Hippocampal formation (tissue), 2 donors: ENCODE measurements at places on chromosomes 3 and 15.

DNA sequence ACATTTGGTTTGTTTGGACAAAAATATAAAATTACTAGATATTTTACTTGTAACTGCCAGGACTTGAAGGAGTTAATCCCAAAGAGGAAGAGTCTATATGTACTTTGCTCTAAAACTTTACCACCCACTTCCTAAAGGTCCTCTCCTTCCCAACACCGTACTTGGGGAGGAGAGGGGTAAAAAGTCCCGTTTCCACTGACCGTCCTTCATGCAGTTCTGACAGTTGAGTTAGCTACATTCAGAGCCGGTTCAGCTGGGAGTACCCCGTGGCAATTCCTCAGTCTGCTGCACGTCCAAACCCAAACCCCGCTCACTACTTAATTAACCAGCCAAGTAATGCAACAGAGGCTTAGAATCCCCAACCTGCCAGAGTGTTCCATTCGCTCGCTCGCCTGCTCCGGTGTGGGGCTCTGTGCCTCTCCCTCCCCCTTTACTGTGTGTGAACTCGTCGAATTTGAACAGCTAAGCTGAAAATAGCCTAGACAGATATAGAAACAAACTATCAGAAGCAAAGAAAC is 519.7 kb downstream of the FOXP1 start:
- peak; percentile 35 for DNase-seq

- no peak for DNase-seq
Observed at GRCh38 chr3:46082849-46083248, 55.6 kb upstream of the XCR1 start.

DNA sequence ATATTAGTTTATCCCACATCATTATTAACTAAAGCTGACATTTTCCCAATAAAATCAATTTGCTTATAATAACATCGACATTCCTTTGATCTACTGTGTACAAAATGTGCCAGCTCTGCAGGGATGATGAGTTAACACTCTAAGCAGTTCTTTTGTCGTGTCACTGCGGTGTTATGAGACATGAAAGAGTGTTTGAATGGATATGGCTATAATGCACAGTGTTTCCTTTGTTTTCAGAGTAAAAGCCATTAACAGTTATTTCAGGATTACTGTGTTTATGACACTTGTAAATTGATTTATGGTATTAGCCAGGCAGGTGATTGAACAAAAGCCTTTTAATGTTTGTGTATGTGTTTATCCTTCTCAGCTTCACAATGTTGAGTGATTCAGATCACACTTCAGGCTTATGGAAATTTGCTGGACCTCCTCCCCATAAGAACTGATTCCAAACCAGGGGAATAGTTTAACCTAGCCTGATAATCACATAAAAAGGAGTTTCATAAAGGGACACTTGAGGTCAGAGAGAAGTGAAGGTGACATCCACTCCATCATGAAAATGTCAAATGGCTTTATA is 115.7 kb downstream of the CHL1 start:
- no peak for DNase-seq

- no peak for DNase-seq
Observed at GRCh38 chr15:101048581-101049030, 129.4 kb downstream of the LRRK1 start.

GRCh38 chr3:170180079-170180907 is 1.2 kb downstream of the PHC3 start:
- DNase-seq: no peak

DNA sequence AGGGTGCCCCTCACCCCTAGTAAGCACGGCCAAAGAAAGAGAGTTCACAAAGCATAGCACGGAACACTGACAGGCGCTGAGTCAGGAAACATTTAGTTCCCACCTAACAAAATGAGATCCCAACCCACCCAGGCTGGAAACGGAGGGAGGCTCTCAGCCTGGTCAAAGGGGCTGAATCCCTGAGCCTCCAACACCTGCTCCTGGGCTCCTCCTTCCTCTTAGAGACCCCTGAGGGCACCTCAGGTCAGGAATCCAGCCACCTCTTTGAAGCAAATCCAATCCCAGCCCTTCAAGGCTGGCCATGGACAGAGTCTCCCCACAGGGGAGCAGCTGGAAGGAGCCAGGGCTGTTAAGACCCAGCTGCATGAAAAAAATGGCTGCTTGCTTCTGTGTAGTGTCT is 154.4 kb upstream of the HES1 start:
- DNase-seq: no peak

- DNase-seq: no peak
Observed at GRCh38 chr3:44030285-44030684, 211.4 kb upstream of the TOPAZ1 start.

DNA sequence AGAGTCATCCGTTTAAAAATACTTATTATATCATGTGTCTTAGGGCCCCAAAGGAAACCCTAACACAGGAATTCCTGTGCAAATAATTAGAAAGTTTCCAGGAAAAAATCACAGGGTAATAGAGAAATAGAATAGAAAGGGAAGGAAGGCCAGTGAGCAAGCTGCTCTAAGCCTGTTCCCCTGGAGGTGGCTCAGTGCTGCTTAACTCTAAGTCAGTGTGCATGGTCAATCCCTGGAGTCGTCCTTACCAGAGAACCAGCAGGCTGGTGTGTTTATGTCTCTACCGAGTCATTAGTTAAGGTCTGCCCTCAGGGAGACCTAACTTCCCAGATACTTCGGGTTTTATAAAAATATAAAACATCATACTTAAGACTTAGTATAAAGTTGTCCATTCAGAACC is 21.0 kb upstream of the MCF2L2 start:
- DNase-seq: peak; percentile 16

DNA sequence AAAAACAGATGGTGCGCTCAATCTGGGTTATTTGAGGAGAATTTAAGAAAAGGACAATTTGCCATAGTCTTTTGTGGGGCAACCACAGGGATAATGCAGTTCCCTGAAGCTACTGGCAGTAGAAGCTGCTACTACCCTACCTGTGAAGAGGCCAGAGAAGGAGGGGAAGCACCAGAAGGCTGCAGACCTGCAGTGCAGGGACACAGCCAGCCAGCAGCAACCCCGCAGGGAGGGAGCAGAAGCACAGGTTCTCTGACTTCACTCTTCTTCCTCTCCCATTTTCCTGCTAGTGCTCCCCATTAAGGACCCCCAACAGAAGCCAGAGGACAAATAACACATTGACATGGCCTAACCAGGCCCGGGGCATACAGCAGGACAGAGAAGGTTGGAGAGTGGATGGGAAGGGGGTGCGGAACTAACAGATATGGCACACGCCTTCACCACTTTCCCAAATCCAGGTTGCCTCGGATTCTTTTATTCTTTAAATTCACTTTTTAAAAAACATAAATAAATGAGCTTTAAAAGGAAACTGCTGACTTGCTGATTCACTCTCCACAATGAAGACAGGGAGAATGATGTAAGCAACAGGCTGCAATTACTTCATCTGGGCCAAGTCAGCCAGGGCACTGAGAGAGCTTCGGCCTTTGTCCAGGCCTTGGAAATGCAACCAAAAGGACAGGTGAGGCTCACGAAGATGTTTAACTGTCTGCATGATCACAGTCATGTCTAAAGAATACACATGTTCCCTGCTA is 30.1 kb downstream of the POPDC2 start:
- no peak for DNase-seq

- no peak for DNase-seq
Observed at GRCh38 chr3:37145611-37146010, 28.8 kb downstream of the LRRFIP2 start.

DNA sequence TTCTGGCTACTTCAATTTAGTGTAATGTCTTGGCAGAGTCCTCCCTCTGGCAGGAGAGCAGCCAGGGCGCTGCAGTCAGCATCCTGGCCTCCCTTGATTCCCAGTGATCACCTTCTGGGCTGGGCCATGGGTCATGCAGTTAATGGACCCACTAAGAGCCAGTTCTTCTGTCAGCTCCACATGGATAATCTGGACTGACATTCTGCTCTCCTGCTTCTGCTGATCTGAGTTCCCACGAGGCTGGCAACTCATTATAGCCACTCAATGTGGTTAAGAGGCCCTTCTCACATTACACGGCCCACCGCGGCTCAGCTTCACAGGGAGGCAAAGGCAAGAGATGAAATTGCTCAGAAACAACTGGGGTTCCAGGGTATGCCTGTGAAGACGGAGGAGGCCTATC is 94.0 kb downstream of the WDR76 start:
- no peak for DNase-seq

DNA sequence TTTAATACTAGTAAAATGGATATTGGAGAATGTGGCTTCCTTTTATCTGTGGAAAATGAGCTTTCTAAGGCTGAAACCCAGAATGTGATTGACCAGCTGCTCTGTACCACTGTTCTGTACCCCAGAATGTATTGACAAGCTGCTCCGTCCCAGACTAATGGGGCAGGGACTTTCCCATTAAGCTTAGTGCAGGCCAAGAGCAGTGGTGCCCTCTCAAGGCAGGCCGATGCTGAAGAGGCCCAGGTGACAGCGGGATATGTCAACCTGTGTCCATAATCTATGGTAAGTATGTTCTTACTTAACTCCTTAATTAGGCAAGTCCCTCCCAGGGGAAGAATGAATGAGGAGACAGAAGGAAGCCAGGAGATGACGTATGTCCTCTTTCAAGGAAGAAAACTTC is 31.1 kb downstream of the SGO1 start:
- no peak for DNase-seq
